ENCODE measurements at places on chromosomes 6 and 20. TPM values are rescaled to one million over a fixed set of nuclear protein-coding genes. Genes with fewer than 3 reads are reported as not detected.

Gene ADTRP
- 0.37 TPM for total RNA-seq

- no peak for DNase-seq
These were observed 22.3 kb upstream of the BMP7 start for GRCh38 chr20:57288651-57289277.

Gene FAM83B
- 0.19 TPM for total RNA-seq

GRCh38 chr20:51187261-51187660 is 164.4 kb upstream of the KCNG1 start:
- DNase-seq = no peak

GRCh38 chr6:21777846-21778245 is 184.3 kb downstream of the SOX4 start:
- DNase-seq = no peak

DNA sequence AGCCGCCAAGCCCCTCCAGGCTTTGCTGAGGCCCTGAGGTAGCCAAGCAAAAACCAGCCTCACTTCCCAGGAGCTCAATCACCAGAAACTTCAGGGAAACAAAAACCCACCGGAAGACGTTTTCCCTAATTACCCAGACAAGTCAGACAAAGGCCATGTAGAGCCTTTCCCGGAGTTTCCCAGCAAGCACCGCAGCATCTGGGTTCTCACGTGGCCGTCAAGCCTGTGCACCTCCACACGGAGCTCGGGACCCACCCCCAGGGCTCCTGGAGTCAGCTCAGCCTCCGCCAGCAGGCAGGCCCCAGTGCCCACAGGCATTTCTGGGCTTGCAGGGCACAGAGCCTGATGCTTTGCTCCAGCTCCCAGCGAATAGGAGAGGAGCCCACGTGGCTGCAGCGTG is 10.1 kb upstream of the MRGBP start:
- DNase-seq = no peak

Gene SCUBE3
- total RNA-seq = 0.12 TPM

Gene SLC26A8
- 0.84 TPM for total RNA-seq

- no peak for DNase-seq
These were observed 96.6 kb upstream of the LOC128125822 start for GRCh38 chr6:63475707-63476106.

DNA sequence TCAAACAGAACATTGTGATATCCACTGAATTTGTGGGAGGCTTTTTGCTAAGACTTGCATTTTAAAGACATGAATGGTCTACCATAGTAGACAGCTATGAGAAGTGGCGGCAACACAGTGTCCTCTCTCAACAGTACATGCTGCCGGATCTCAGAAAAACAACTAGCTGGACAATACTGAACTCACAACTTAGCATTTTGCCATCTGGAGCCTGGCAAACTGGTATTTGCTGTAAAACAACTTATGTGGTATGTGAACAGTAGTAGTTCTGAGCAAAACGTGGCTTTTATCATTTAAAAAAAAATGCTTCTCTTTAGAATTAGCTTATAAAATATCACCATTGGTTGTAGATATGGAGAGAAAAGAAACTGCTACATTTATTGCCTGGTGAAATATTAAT is 3.3 kb upstream of the PXDC1 start:
- DNase-seq = no peak

DNA sequence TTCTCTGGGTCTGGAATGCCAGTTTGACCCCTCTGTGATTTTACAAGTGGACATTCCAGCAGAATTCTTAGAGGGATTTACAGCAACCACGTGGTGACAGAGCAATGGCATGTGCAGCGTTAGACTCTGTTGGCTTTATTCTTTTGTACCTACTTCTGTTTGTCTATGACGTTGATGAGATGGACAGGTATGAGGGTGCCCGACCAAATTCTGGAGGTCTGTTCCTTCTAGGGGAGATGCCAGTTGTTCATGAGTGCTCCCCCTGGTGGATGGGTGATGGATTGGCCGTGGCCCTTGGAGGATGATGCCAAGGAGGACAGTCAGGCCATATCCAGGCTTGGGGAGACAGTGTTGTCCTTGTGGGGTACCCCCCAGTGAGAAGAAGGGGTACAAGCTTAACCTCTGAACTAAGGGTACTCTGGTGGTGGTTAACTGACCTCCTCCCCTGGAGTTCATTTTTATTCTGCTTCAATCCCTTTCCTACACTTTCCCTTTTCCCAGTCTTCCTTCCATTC is 198.6 kb downstream of the DTNBP1 start:
- no peak for DNase-seq

- DNase-seq = no peak
These were observed 81.9 kb downstream of the TFAP2C start for GRCh38 chr20:56711018-56711417.

GRCh38 chr6:30147096-30147495 is 11.2 kb downstream of the TRIM40 start:
- no peak for DNase-seq

- DNase-seq = no peak
These were observed 171.3 kb downstream of the CD83 start for GRCh38 chr6:14288910-14289309.

- peak; percentile 74 for DNase-seq
These were observed 49.0 kb upstream of the RNF24 start for GRCh38 chr20:4064144-4064909.

Gene SLC17A1
- not detected for total RNA-seq

- DNase-seq = peak; percentile 46
These were observed 765 bp upstream of the GMDS start for GRCh38 chr6:2245877-2246863.

GRCh38 chr6:101490857-101491256 is 97.3 kb downstream of the GRIK2 start:
- DNase-seq = no peak

Gene OCSTAMP
- total RNA-seq = not detected

DNA sequence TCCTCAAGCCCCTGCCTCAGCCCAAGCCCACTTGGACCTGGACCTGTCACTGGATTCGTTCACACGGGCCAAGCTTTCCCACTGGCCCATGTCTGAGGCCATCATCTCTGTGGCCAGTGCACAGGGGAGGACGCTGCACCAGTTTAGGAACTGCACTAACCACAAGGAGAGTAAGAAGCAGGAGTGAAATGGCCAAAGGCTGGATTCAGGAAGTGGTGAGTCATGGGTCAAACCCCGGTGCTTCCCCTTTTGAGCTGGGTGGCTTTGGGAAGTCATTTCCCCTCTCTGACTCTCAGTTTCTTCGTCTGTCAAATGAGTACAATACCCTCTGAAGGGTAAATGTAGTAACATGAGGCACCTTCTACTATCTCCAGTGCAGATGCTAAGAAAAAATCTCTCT is 87.9 kb downstream of the CD40 start:
- DNase-seq = no peak

Gene SCRT2
- total RNA-seq = not detected

DNA sequence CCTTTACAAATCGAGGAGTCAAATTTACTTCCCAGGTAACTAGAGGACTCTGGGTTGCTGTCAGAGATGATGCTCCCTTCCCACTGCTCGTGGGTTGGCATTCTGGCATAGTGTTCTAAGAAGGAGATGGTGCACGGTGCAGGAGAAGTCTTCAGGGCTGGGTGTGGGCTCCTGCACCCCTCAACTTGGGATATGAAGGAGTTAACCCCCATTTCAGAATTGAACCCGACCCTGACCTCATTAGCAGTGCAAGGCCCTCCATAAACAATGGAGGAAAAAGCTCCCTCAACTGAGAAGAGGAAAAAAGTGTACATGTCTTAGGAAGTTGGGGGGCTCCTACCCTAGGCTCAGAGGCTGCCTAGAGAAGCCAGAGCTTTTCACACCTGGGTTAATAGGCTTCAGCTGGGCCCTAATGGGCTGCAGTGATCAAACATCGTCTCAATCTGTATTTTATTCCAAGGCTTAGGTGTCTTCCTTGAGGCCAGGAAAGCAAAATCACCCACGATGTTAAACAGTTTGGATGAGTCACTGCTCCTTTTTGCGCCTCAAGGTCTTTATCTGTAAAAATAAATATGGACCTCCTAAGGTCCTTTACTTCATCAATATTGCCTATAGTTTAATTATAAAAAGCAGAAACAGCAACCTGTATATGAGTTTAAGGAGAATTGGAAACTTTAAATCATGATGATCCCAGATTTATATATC is 29.4 kb downstream of the TFAP2B start:
- DNase-seq = no peak

Gene ZNF322
- total RNA-seq = 8.7 TPM

DNA sequence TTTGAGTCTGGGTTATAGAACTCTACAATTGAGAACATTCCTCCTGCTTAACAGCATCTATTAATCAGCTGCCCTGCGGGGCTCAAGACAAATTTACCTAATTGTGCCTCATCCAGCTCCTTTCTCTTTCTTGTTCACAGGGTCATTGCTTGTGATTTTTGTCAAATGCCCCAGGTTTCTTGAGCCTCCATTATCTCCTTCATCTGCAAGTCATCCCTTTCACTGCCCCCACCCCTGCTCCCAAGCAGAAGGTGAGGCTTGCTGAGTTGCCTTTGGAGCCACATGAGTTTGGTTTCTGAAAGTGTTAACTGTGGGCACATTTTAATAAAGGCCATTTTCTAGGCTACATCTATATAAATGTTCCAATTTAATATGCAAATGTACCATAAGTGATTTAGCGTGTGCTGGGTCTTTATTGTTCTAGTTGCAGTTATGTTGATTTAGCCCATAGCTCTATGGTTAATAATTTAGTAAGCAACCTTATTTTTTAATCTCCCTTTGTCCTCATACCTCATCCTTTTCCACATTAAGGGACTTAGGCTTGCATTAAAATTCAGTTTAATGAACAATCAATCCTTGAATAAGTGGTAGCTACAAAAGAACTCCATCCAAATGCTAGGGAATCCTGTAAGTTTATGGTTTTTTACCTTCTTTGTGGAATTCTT is 56.1 kb downstream of the VSTM2L start:
- DNase-seq = no peak

GRCh38 chr20:58719971-58720371 is 27.4 kb downstream of the NPEPL1 start:
- no peak for DNase-seq

Measured in omental fat pad (tissue), 4 donors.